Spinal cord (tissue), 10 donors: ENCODE measurements at places on chromosomes 11 and 22.

DNA sequence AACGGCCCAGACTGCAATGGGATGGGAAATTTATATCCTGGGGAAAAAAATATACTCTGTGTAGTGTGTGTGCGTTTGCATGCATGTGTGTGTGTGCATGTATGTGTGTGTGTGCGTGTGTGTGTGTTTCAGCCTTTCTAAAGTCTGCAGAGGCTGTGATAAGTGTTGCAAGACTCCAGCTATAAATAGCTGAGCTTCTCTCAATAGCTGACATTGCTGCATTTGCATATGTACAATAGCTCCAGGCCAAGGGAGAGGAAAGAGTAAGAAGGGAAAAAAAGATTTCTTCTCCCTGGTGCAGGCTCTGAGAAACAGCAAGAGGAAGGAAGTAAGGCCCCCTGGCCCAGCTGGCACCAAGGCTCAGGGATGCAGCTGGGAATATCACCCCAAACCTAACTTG, 483.0 kb downstream of the MN1 start:
- no peak for DNase-seq

GRCh38 chr22:21444701-21445436, 22.3 kb upstream of the TMEM191C start:
- no peak for DNase-seq

DNA sequence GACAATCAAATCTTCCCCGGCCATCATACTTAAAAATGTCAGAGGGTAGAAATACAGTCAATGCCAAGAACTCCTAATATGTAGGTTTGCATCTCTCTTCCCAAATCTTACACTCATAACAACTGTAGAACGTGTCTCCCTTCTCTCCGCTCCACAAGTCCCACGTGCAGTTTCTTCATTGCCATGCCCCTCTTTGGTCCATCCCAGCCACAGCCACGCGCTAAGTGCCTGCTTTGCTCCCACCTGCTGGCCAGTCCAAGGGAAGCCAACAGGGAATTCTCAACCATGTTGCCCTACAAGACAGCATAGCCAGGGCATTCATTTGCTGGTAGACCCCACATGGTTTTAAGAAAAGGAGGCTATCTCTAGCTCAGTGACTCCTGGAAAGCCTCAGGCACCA, 420.6 kb upstream of the ISX start:
- no peak for DNase-seq

GRCh38 chr22:48433647-48434046, 1394.0 kb downstream of the BRD1 start:
- DNase-seq, result no peak

GRCh38 chr11:110077831-110078325, 15.3 kb upstream of the ZC3H12C start:
- DNase-seq, result peak; percentile 57

DNA sequence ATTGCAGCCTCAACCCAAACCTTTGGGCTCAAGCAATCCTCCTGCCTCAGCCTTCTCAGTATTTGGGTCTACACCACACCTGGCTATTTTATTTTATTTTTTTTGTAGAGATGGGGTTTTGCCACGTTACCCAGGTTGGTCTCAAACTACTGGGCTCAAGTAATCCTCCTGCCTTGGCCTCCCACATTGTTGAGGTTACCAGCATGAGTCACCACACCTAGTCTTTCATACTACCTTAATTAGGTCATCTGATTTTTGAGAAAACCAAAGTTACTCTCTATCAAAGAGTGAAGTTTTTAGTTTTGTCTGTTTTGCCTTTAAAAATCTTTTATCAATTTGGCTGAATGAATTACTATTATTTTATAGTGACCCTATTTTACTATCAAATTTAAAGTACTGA, 335.6 kb upstream of the LRRC4C start:
- no peak for DNase-seq

- no peak for DNase-seq
These were observed 23.2 kb downstream of the IFITM10 start for GRCh38 chr11:1727096-1727690.

GRCh38 chr22:44276041-44276440, 36.7 kb downstream of the SHISAL1 start:
- DNase-seq, result no peak

DNA sequence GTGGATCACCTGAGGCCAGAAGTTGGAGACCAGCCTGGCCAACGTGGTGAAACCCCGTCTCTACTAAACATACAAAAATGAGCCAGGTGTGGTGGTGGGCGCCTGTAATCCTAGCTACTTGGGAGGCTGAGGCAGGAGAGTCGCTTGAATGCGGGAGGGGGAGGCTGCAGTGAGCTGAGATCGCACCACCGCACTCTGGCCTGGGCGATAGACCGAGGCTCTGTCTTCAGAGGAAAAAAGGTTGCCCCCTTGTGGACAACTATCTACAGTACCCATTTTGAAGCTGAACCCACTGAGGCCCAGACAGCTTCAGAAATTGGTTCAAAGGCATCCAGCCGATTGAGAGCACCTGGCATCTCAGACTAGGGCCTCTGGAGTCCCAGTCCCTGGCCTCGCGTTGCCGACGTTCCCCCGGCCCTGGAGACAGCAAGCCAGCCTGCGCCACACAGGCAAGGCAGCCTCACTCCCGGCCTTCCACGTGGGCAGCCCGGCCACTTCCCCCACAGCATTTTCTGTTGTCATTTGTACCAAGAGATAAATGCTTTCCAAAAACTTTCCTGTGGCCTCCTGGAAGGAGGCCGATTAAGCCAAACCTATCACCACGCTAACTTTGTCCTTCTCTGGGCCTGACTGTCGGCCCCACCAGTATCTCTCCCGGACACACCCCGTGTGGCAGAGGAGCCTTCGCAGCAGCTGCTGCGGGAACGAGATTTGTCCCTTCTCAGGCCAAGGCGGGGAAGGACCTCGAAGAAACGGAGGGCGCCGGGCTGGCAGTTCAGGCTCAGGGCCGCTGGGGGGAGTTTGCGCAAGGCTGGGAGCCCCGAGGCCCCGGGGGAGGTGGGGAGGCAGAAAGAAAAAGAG, 82.8 kb downstream of the FLI1 start:
- DNase-seq, result no peak

GRCh38 chr22:17199003-17199731, 20.1 kb downstream of the ADA2 start:
- peak; percentile 33 for DNase-seq

DNA sequence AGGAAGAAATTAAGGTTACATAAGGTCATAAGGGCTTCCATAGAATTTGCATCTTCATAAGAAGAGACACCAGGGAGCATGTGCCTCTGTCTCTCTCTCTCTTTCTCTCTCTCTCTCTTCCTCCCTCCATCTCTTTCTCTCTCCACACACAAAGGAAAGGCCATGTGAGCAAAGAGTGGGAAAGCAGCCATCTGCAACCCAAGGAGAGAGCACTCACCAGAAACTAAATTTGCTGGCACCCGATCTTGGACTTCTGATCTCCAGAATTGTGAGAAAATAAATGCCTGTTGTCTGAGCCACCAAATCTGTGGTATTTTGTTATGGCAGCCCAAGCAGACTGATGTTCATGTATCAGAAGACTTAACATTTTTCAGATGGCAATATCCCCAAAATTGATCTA, 6.4 kb upstream of the KRTAP5-10 start:
- no peak for DNase-seq

DNA sequence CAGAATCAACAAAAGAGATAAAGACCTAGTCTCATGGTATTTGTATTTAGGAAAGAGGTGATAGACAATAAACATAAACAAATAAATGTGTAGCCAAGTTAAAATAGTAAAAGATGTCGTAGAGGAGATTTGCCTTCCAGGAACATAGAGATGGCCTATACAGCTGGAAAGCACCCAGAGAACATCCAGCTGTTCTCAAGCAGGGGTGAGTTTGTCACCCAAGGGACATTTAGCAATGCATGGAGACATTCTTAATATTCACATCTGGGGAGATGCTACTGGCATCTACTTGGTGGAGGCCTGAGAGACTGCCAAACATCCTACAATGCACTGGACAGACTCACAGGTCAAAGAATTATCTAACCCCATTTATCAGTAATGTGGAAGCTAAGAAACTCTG, 88.3 kb downstream of the C11orf87 start:
- DNase-seq, result no peak

DNA sequence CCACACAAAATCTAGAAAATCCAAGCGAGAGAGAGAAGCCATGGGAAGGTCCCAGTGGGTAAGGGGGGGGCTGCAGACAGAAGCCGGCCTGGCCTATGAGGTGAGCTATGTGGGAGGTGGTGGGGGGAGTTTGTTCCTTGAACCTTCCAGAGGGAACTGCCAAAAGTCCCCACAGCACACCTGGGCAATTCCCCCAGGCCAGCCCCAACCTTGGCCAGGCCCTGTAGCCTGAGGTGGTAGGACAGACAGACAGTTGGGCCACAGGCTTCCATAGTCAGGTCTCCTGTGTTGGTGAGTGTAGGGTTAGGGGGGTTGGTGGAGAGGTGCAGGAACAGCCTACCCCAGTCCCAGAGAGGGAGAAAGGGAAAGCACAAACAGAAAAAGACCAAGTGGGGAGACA, 39.0 kb downstream of the LMO1 start:
- no peak for DNase-seq

- no peak for DNase-seq
These were observed 33.0 kb upstream of the TEAD1 start for GRCh38 chr11:12640926-12641849.

GRCh38 chr11:130913268-130913667, 3.0 kb downstream of the SNX19 start:
- no peak for DNase-seq

GRCh38 chr11:131288521-131289091, 81.8 kb upstream of the NTM start:
- no peak for DNase-seq

- no peak for DNase-seq
These were observed at the start of gene LAYN for GRCh38 chr11:111540114-111540936. Gene LAYN, plus strand, starts transcription at chr11:111540720. Its CDS starts 124 bp downstream, at chr11:111540844.

- DNase-seq, result no peak
These were observed 27.3 kb downstream of the ALX4 start for GRCh38 chr11:44282620-44283019.

- no peak for DNase-seq
These were observed 12.3 kb upstream of the ASRGL1 start for GRCh38 chr11:62324731-62325556.

GRCh38 chr11:17579451-17579850, 32.4 kb downstream of the OTOG start:
- DNase-seq, result no peak

- peak; percentile 77 for DNase-seq
These were observed 41.1 kb downstream of the TST start for GRCh38 chr22:36977947-36978660.

GRCh38 chr11:76512851-76513653, 68.2 kb downstream of the EMSY start:
- DNase-seq, result peak; percentile 65

DNA sequence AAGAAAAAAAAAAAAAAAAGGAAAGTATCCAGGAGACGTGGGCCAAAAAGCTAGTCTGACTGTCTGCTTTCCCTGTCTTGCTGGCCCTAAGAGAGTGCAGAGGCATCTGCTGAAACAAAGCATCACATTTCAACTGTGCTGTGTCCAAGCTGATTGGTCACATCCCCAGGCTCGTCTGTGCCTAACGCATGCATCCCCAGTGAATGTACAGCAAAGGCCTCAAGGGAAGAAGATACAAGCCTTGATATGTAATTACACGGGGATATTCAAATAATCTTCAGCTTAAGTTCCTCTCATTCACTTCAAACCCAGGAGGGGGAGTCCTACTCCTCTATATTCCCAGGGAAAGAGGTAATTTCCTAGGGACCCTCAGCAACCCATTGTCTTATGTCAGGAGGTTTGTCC, 5.4 kb upstream of the SORL1 start:
- DNase-seq, result peak; percentile 68

DNA sequence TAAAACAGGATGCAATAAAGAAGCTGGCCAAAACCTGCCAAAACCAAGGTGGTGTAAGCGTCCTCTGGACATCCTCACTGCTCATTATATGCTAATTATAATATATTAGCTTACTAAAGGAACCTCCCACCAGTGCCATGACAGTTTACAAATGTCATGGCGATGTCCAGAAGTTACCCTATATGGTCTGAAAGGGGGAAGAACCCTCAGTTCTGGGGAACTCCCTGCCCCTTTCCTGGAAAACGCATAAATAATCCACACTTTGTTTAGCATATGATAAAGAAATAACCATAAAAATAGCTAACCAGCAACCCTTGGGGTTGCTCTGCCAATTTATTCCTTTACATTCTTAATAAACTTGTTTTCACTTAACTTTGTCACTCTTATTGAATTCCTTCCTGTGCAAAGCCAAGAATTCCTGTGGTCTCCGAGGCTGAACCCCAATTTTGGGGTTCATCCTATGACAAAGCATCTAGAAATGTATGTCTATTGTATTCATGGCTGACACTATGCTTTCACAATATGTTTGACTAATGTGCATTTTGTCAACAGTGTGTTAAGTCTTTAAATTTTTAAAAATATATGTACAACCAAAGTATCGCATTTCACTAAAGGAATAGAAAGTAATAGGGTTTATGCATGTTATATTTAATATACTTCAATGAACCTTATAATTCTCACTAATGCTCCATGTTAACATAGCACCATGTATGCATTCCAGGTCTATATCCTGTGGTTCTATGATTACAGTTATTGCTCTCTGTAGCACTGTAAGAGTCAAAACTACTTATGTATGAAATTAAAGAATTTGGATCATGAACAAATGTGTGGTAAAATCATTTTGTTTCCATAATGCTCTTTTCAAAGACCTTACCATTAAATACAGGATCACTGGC, 25.1 kb downstream of the LGR4 start:
- DNase-seq, result no peak

- peak; percentile 73 for DNase-seq
These were observed 813.2 kb downstream of the BRD1 start for GRCh38 chr22:49014227-49015201.

- no peak for DNase-seq
These were observed 57.4 kb downstream of the BUD13 start for GRCh38 chr11:116715383-116715782.

GRCh38 chr11:58580311-58580710, 1.4 kb downstream of the ZFP91 start:
- DNase-seq, result no peak

- DNase-seq, result no peak
These were observed 131.0 kb downstream of the TBC1D22A start for GRCh38 chr22:46893281-46894020.

- DNase-seq, result no peak
These were observed 58.7 kb upstream of the NCAM1 start for GRCh38 chr11:112902361-112903011.

DNA sequence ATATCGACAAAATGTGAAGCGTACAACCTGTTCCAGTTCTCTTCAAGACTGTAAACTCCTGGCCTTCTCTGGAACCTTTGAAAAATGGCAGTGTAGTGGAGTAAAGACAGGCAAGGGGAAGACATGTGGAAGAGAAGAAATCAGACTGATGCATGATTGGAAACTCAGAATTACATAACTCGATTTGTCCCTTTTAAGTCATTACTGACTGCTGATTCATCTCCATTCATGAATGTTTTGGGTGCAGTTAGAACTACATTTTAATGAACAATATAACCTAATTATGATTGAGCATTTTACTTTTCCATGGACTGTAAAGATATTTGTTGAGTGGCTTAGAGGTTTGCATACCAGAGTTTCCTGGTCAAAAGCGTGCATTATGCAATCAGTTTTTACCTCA, 32.9 kb downstream of the FAT3 start:
- no peak for DNase-seq

GRCh38 chr11:92236856-92237255, 12.2 kb downstream of the FAT3 start:
- DNase-seq, result no peak

GRCh38 chr11:59967677-59968394, 4.0 kb downstream of the OOSP4A start:
- DNase-seq, result no peak
